CD8-positive, alpha-beta T cell (primary cell): ENCODE measurements at places on chromosomes 1 and 21. TPM values are rescaled to one million over a fixed set of nuclear protein-coding genes. Genes with fewer than 3 reads are reported as not detected.

The ADGRL2 gene
- not detected for total RNA-seq

The TIPRL gene
- total RNA-seq = 15.0 TPM

The KRTAP21-2 gene
- total RNA-seq = not detected

The MRPS15 gene
- total RNA-seq = 45.4 TPM

DNA sequence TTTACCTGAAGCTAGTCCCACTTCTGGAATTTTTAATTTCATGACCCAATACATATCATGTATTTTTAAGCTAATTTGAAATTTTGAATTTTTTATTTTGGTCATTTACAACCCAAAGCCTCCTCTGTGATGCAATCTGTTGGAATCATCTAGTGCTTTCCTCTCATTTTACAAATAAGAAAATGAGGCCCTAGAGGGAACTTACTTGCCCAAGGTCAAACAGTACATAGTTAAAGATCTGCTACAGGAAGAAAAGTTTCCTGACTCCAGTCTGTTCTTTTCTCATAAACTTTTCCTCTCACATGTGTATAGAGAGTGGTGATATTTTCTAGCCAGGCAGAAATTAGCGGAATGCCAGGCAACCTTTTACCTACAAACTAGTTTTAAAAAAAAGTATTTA lies 59.3 kb upstream of the DPT start:
- DNase-seq = no peak

DNA sequence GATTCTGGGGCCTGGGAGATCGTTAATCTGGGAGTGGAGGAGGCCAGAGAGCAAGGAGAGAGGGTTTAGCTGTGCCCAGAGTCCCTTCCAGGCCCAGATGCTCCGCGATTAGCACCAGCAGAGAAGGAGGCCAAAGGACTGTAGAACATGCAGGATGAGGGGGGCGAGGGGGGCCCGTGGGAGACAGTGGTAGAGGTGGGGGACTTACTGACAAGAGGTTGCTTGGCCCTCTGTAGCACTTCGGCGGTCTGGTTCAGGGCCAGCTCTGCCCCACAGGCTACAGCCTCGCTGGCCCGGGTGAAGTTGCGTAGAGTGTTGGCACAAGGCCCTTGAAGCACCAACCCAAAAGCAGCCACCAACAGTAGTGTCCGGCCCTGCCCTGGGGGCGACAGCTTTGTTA lies 695 bp downstream of the DCST2 start:
- no peak for DNase-seq

GRCh38 chr1:39199593-39199992 lies 4.9 kb upstream of the MACF1 start:
- DNase-seq = no peak

- DNase-seq = peak; percentile 67
These were observed 271.0 kb downstream of the TRABD2B start for GRCh38 chr1:47725992-47726855.

DNA sequence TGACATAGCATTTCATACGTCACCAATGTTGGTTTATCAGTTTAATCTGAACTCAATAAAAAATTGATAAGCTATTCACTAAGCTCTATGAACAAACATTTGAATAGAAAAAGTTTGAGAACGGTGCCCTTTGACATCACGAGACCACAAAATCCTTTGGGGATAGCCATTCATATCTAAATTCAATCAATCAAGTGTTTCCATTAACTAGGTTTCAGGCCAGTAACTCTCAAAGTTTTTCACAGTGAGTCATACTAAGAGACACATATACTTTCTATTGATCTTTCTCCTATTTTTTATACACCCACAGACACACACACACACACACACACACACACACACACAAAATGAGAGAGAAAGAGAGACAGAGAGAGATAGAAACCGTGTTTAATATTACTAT lies 235.4 kb upstream of the SNX7 start:
- no peak for DNase-seq
